ENCODE measurements at places on chromosomes 16 and 17.

DNA sequence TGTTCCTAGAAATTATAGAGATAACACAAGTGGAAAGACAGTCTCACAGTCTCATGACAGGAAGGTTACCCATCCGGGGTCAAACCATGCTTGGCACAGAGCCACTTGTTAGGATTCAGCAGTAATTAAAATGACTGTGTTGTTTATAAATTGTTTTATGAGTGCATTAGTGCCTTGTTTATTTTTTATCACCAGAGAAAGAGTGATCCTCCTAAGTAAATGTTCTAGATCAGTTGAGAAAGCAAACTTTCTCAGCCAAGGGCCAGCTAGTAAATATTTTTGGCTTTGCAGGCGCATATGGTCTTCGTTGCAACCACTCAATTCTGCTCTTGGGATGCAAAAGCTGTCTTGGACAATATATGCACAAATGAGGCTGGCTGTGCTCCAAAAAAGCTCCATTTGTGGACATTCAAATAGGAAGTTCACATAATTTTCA lies 253.9 kb upstream of the CACNG5 start:
- peak; percentile 62 for DNase-seq

GRCh38 chr17:5373112-5373511 lies 46.4 kb downstream of the NUP88 start:
- no peak for DNase-seq

DNA sequence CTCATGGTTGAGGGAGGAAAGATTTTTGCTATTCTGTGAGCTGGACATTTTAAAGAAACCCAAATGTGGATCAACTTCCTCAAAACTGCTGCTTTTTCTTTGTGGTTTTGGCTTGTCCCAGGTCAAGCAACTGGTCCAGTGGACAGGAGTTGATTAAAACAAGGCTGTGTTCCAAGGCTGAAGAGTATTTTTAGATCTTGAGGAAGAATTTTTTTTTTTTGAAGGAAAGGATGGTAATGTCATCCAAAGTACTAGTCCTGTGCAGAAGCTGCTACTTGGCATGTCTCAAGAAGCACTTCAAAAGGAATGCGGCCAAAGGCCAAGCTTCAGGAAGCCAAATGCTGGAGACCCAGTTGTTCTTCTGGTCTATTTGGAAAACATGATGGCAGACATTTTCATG lies 8.0 kb upstream of the MYH2 start:
- DNase-seq: peak; percentile 78

GRCh38 chr16:13332713-13333255 lies 431.4 kb downstream of the SHISA9 start:
- no peak for DNase-seq

GRCh38 chr17:5536866-5537650 lies 47.3 kb downstream of the NLRP1 start:
- peak; percentile 20 for DNase-seq

- no peak for DNase-seq
Measured at GRCh38 chr16:56277075-56277474, 85.8 kb downstream of the GNAO1 start.

DNA sequence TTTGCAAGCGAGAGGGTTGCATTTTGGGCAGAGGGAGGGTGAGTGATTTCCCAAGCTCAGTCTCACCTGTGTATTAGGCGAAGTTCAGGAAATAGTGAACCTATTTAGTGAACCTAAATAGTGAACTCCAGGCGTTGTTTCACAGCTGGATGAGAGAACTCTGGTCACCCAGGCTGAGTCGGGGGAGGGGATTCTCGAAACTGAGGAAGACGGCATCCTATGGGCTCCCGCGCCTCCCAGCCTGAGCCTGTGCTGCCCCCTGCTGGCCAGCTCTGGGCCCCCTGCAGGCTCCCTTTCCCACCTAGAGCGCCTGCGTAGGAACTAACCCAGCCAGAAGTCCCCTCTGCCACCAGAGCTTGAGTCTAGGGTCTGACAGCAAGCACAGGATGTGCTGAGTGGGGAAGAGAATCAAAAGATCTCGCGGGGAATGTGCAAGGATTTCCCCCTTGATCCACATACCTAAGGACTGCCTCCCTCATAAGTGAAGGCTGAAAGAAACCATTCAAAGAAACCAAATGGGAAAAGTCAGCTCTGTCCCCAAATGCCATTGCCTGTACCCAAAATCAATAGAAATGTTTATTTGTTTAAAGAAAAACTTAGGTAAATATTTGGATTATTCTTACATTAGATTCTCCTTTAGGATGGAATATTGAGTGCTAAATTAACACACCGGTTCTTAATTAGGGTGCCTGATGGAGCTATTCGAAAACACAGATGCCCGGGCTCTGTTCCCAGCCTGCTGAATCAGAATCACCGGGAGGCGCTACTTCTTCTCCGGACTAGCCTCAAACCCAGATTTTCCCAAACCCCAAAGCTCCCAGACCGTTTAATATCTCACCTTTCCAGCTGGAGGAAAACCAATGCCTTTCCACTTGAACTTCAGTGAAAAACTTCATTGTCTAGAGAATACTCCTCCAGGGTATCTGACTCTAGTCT lies 14.8 kb upstream of the MARVELD3 start:
- peak; percentile 59 for DNase-seq

DNA sequence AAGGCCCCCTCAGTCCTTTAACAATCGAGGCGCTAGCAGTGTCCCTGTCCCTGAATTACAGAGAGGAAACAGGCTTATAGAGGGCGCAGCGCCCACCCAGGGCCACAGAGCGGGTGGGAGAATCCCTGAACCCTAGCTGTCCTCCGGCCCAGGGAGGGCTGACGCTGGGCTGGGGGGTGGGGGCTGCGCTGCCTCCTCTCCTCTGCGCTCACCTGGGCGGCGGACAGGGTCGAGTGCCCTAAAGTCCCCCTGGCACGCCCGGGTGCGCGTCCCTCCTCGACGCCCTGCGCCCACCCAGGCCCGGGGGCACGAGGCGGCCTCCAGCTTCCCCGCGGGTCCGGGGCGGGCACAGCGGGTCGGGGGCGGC lies 200.4 kb upstream of the N4BP1 start:
- DNase-seq: no peak

- DNase-seq: no peak
Measured at GRCh38 chr17:68446626-68447041, 10.7 kb downstream of the WIPI1 start.

DNA sequence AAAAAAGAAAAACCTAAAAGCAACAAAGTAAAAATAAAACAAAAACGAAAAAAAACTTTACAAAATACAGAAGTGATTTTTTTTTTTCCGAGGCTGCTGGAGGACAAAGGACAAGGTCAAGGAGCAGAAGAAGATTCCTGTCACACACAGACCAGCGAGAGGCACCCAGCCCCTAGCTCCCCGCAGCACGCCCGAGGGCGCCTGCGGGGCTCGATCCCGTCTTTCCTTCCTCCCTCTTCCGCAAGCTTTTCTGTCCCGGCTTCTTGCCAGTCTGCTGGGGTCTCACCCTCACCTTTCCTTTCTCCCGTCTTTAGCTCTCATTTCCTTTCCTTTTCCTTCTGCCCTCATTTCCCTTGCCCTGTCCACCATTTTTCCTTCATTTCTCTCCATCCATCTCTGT lies 66.1 kb upstream of the DNAH17 start:
- no peak for DNase-seq

GRCh38 chr17:66425756-66426396 lies 123.5 kb downstream of the PRKCA start:
- no peak for DNase-seq

GRCh38 chr16:49679095-49679494 lies 176.8 kb downstream of the ZNF423 start:
- no peak for DNase-seq

- no peak for DNase-seq
Measured at GRCh38 chr17:62648956-62649294, 21.5 kb downstream of the MRC2 start.

DNA sequence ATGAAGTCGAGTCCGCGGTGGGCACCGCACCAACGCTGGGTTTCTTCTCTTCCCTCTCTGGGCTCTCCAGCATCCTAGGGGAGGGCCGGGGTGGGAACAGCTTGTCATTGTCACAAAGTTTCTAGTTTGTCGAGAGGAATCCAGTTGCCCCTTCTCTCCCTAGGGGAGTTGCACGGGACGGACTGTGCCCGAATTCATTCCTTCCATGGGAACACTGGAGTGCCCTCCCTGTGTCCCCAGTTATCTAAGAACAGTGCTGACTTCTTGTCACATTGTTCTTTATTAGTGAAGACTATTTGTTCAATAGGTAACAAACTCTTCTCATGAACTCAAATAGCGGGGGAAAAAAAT lies 1.2 kb downstream of the KLHL36 start:
- no peak for DNase-seq

DNA sequence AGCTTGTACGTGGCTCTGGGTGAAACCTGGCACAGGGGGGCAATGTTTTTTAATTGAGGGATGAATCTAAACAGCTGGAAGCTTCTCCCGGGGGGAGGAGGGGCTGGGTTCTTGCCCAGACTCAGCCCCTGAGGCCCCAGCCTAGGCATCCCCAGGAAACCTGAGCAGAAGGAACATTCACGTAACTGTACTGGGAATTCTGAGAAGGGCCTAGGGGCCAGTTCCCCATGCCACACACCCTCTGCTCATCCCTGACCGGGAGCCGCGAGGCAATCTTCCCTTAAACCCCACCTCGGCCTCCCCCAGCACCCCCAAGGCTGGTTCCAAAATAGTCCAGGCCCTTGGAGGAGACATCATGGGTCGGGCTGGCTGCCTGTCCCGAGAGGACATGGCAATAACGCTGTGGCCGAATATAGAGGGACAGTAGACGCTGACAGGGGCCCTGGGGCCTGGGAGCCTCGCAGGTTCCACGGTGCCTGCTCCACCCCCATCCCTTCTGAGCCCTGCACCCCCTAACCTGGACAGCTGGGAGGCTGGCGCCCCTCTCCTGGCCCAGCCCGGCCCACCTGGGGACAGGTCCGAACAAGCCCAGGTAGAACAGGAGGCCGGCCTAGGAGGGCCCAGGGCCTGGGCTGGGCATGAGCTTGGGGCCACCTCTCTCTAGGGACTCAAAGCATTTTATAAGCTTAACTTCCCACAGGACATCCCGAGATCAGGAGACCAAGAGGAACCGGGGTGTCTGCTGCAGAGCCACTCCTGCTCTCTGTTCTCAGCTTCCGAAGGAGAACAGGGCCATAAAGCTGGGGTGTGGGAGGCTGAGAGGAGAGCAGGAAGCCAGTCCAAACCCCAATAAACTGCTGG lies 83.2 kb upstream of the TOB1 start:
- no peak for DNase-seq

DNA sequence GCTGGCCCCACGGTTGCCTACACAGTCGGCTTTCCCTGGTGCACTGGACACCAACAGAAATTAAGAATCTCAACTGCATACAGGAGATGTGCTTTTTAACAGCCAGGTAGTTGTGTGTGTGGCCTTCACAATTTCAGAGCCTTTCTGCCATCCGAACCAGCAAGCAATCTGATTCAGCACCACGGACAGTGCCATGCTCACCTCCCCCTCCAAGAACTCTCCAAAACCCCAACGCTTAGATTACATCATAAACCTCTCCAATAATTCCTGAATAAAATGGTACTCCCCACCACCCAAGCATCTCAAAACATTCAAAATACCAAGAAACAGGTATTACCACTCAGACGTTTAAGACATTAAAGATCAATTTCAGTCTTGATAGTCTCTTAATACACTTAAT lies 31.8 kb downstream of the USP7 start:
- peak; percentile 75 for DNase-seq

GRCh38 chr16:72848759-72849664 lies 198.9 kb downstream of the ZFHX3 start:
- peak; percentile 96 for DNase-seq

All from cardiac fibroblast (primary cell).